Activated naive CD8-positive, alpha-beta T cell treated with anti-CD3 and anti-CD28 coated beads for 36 hours (primary cell): ENCODE measurements at places on chromosomes 4 and X. TPM values are rescaled to one million over a fixed set of nuclear protein-coding genes. Genes with fewer than 3 reads are reported as not detected.

Gene TET2
- 22.6 TPM for total RNA-seq

Gene TBX22
- total RNA-seq, result not detected

Gene RNF175
- total RNA-seq, result not detected

Gene SLC9A7
- 12.4 TPM for total RNA-seq

Gene MTNR1A
- not detected for total RNA-seq

Gene PSAPL1
- total RNA-seq, result not detected

Gene DIPK2B
- total RNA-seq, result not detected

Gene RADX
- total RNA-seq, result 10.1 TPM

Gene TLL1
- not detected for total RNA-seq

Gene IGSF1
- total RNA-seq, result not detected

DNA sequence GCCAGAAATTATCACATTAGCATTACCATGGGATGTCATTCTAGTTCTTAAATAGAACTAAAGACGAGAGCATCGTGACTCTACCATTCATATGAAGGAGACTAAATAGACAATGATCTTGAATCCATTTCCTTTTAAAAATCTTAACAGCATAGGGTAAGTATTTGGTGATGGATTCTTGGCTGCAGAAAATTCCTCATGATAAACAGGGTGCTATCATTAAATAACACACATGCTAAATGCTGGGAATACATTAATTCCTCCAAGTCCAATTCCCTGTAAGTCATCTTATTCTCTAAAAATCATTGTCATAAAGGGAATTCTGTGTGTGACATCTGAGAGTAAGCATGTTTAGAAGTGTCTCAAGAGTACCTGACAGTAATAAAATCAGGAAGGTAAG is 470.4 kb upstream of the MAGEB2 start:
- DNase-seq, result no peak
- no peaks in the 10 kb centered on the region for H3K27me3 ChIP-seq
- no peak overlapping the region for H3K4me3 ChIP-seq
- H3K36me3 ChIP-seq, result no peaks in the 10 kb centered on the region
- H3K4me1 ChIP-seq, result no peaks in the 10 kb centered on the region

- H3K4me3 ChIP-seq, result no peak overlapping the region
- H3K27ac ChIP-seq, result peak overlapping the region; percentile 4
- DNase-seq, result no peak
Observed at GRCh38 chrX:100931218-100931924, 2.7 kb upstream of the XKRX start.

- no peaks in the 10 kb centered on the region for H3K27me3 ChIP-seq
- H3K36me3 ChIP-seq, result peaks cover 3% of the 10 kb centered on the region
- no peak overlapping the region for H3K27ac ChIP-seq
- H3K4me3 ChIP-seq, result no peak overlapping the region
Observed at GRCh38 chr4:8515316-8516060, 64.7 kb upstream of the GPR78 start.

GRCh38 chr4:106806158-106806797 is 229.8 kb downstream of the DKK2 start:
- H3K36me3 ChIP-seq, result no peaks in the 10 kb centered on the region
- no peaks in the 10 kb centered on the region for H3K27me3 ChIP-seq
- no peak overlapping the region for H3K4me3 ChIP-seq
- no peak overlapping the region for H3K27ac ChIP-seq

- no peak for DNase-seq
- no peaks in the 10 kb centered on the region for H3K27me3 ChIP-seq
- peaks cover 3% of the 10 kb centered on the region for H3K4me1 ChIP-seq
- no peak overlapping the region for H3K4me3 ChIP-seq
Observed at GRCh38 chrX:108117988-108118387, 26.4 kb downstream of the ATG4A start.

DNA sequence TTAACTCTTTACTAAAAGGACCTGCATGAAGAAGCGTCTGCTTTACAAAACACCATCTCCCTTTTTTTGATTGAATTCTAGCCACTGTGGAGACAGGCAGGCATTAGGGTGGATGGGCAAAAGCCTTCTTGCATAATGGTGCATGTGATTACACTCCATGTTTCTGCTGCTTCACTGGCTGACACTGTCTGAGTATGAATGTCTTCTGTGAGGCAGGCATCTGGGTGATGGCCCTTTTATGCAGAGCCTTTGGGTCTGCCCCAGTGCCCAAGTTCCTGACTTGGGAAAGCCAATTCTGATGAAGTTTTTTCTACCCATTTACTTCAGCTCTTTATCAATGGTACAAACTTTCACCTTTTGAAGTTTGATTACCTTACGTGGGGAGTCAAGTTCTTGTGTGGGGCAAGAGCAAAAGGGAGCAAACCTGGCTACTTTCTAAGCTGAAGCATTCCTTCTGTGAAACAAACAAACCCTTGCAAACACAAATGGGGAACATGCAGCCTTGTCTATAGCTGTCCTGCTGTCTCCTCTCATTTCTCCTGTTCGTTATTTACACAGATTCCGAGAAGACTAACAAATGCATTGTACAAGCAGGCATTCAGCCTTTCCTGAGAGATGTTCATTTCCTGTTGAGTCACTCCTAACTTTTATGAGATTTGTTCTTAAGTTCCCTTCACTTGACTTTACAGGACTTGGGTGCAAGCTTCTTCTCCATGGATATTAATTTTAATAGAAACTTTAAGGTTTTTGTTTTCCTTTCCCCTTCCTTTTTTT is 301.9 kb downstream of the TLL1 start:
- no peaks in the 10 kb centered on the region for H3K4me1 ChIP-seq
- H3K27ac ChIP-seq, result no peak overlapping the region
- H3K36me3 ChIP-seq, result no peaks in the 10 kb centered on the region
- no peak overlapping the region for H3K4me3 ChIP-seq
- H3K27me3 ChIP-seq, result no peaks in the 10 kb centered on the region

DNA sequence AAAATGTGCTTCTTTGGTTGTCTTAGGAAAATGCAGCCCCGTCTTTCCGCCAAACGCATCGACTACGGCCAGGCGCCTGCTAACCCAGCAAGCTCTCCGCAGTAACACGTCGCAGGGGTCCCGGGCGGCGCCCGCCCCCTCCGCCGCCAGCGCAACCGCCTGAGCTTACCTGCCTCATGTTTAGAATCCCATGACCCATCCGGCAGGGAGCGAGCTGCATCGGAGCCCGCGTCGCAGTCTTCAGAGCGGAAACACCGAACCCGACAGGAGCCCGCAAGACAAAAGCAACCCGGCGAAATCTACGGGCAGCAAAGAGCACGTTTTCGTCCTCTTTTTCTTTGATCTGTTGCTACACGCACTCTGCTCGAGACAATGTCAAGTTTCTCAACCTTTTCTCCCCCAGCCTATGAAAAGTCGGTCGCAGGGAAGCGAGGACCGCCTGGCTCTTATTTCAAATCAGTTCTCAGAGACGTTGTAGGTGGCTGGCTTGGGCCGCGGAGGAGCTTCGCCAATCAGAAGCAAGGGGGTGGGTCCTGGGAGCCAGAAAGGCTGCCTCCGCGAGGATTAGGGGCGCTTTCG is at the start of gene MID1:
Gene MID1 (minus strand): TSS at position 465 of the 579 bp plus-strand sequence. CDS start 53,038 bp downstream, outside the sequence.
- no peak for DNase-seq
- no peaks in the 10 kb centered on the region for H3K36me3 ChIP-seq
- peak within 1 kb of the TSS; percentile 70 for H3K4me3 ChIP-seq
- peaks cover 53% of the 10 kb centered on the region for H3K27me3 ChIP-seq
- no peak within 1 kb of the TSS for H3K27ac ChIP-seq

- no peaks in the 10 kb centered on the region for H3K27me3 ChIP-seq
- H3K27ac ChIP-seq, result no peak overlapping the region
- no peak for DNase-seq
Observed at GRCh38 chr4:100881283-100881682, 363.5 kb upstream of the EMCN start.

GRCh38 chr4:174260099-174260498 is 23.4 kb downstream of the FBXO8 start:
- H3K27me3 ChIP-seq, result no peaks in the 10 kb centered on the region
- DNase-seq, result no peak

- H3K4me3 ChIP-seq, result peak overlapping the region; percentile 90
- H3K27ac ChIP-seq, result peak overlapping the region; percentile 98
- H3K36me3 ChIP-seq, result no peaks in the 10 kb centered on the region
- no peak for DNase-seq
Observed at GRCh38 chrX:52933976-52934703, 24.2 kb downstream of the FAM156A start.

DNA sequence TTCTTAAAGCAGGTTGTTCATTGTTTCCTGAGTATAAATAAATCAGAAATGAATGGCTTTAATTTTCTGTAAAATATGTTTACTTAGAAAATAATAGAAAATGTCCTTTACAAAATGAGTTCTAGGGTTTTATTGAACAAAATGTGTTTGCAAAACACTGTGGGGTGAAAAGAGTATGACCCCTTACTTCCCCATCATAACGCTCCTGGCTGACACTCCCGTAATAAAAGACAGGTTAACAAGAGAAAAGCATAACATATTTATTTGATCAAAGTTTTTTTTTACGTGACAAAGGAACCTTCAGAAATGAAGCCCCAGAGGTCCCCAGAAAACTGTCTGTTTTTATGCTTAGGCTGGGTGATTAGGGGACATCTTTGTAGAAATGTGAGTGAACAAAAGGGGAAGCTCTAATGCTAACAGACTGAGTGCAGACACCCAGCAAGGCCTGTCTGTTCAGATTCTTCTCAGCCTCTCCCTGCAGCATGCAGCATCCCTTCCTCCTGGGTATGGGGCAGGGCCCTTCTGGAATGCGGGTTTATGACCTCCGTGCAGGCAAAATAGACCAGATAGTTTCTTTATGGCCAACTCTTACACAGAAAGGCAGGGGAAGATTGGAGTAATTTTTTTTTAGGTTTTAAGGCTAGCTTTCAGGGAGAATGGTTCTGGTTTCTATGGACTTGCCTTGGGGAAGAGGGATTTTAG is 26.1 kb downstream of the ZFP42 start:
- no peaks in the 10 kb centered on the region for H3K36me3 ChIP-seq
- H3K4me1 ChIP-seq, result no peaks in the 10 kb centered on the region
- H3K4me3 ChIP-seq, result no peak overlapping the region
- H3K27ac ChIP-seq, result no peak overlapping the region
- H3K27me3 ChIP-seq, result no peaks in the 10 kb centered on the region
- no peak for DNase-seq

DNA sequence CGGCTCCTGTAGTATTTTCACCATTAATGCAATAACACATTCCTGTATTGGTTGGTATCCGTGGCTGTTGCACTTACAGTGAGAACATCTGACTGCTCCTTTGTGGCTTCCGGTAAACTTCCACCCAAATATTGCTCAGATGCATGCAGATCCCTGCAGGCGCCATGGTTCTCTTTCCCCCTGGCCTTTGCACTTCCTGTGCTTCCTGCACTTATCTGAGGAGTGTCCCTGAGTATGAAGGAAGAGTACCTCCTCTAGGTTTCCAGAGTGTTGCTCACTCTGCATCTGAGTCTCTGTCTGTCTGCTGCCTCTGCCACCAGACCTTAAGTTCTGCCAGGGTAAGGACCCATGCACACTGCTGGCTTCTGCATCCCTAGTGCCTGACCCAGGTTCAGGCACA is 117.2 kb upstream of the SLC34A2 start:
- no peak overlapping the region for H3K27ac ChIP-seq
- H3K4me3 ChIP-seq, result no peak overlapping the region
- no peak for DNase-seq
- H3K4me1 ChIP-seq, result no peaks in the 10 kb centered on the region

GRCh38 chr4:39037491-39037825 is 5.2 kb upstream of the TMEM156 start:
- H3K27me3 ChIP-seq, result no peaks in the 10 kb centered on the region
- H3K4me3 ChIP-seq, result no peak overlapping the region
- peaks cover 31% of the 10 kb centered on the region for H3K4me1 ChIP-seq
- no peaks in the 10 kb centered on the region for H3K36me3 ChIP-seq

DNA sequence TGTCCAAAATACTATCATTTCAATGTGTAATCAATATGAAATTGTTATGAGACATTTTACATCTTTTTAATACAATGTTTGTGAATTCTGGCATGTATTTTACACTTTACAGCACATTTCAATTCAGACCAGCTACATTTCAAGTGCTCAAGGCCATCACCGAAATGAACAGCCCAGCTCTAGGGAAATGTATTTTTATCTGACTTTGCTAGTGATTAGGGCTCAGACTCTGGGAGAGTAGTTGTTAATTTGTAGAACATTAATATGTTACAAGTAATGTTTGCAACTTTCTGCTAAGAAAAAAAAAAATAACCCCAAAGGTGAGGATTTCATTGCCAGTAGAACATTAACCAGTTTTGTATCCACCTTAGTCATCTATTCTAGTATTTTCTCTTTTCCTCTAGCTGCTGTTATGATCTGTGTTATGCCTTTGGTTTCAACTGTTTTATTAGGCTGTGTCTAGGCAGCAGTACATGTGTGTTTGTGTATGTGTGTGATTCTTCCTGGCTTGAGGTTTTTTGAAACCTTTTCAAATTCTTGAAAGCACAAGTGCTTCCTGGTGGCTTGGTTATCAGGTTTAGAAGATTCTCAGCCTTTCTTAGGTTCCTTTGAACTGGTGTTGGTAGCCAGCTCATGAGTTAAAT is 125.9 kb downstream of the NSUN7 start:
- peaks cover 4% of the 10 kb centered on the region for H3K4me1 ChIP-seq
- H3K27ac ChIP-seq, result no peak overlapping the region
- H3K4me3 ChIP-seq, result no peak overlapping the region
- H3K27me3 ChIP-seq, result peaks cover 5% of the 10 kb centered on the region
- DNase-seq, result no peak

DNA sequence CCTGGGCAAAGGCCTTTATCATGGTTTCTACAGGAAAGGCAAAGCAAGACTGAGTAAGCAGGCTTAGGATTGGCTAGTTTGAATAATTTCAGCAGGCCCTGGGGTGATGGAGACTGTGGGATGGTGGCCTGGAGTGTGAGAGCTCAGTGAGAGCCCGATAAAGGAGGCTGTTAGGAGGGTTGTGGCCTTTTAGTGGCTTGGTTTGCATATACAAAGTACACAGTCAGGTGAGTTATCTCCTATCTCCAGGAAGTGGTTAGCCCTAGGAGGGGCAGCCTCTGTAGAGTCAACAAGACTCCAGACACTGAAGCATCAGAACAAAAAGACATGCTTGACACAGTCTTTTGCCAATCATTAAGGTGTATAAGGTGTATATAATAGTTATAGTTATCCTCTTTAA is 157.2 kb downstream of the CFAP299 start:
- no peaks in the 10 kb centered on the region for H3K27me3 ChIP-seq
- no peak overlapping the region for H3K4me3 ChIP-seq
- H3K27ac ChIP-seq, result peak overlapping the region; percentile 59
- peaks cover 24% of the 10 kb centered on the region for H3K4me1 ChIP-seq

- no peak for DNase-seq
- H3K27ac ChIP-seq, result peak overlapping the region; percentile 66
- peaks cover 47% of the 10 kb centered on the region for H3K36me3 ChIP-seq
- H3K27me3 ChIP-seq, result no peaks in the 10 kb centered on the region
- H3K4me1 ChIP-seq, result peaks cover 75% of the 10 kb centered on the region
Observed at GRCh38 chr4:82360298-82361177, 13.3 kb downstream of the HNRNPD start.
